ENCODE measurements at places on chromosomes 12 and 14. TPM values are rescaled to one million over a fixed set of nuclear protein-coding genes. Genes with fewer than 3 reads are reported as not detected.

GRCh38 chr12:90936230-90937005, 18.6 kb downstream of the CCER1 start:
- DNase-seq: no peak

DNA sequence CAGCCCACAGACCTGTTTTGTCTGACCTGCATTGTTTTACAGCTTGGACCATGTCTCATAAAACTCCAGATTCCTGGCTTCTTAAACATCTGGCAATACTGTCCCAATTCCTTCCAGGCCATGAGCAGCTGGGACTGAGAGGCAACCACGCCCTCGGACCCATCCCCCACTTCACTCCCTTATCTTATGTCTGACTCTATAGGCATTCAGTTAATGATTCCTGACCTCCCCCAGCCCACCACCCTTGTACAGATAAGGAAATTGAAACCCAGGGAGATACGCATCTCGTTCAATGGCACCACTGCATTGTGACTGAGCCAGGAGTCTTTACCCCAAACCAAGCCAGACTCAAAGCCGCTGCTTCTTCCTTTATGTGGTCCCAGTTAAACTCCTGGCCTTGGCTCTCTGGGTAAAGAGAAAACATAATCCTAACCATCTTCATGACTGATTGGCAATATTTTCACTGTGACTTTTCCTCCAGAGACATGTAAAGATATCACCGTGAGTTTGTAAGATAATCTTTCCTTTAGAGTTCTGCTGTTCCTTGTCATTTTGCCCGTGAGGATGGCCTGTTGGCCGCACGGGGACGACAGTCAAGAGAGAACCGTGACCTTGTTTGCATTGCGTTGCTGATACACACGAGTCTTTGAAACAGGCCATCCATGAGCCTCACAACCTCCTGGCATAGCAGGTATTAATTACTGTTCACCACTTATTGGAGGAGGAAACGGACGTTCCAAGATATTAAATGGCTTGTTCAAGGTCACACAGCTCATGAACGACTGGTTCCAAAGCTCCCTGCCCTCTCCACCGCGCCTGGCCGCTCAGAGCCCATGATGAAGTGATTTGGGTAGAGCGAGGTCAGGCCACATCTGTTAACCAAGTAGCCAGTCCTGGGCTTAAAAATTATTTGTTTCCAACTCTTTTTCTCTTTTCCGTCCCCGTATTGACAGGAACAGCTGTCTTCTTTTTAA, 39.4 kb downstream of the MAP1LC3B2 start:
- peak; percentile 51 for DNase-seq

GRCh38 chr12:8081251-8081920, 688 bp upstream of the NECAP1 start:
- DNase-seq: no peak

DNA sequence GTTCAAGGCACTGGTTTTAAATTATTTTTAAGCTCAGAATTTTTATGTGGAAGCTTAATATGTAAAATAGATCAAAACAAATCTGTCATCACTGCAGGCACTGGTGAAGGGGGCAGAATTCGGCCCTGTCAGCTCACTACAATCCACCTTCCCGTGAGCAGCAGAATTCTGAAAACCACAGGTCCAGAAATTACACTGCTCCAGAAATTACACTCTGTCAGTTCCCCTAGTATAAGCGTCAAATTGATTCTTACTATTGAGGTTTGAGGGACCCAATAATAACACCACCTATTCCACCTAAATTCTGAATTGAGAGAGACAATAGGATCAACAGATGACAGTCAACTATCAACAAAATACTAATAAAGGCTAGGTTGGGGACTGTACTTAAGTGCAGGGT, 245.5 kb downstream of the PHLDA1 start:
- DNase-seq: no peak

- no peak for DNase-seq
These were observed 194.9 kb upstream of the OR4E1 start for GRCh38 chr14:21868442-21869046.

GRCh38 chr14:35298351-35298750, 6.2 kb downstream of the PSMA6 start:
- DNase-seq: no peak

The ACTR10 gene
- total RNA-seq: 80.2 TPM

The TBK1 gene
- total RNA-seq: 16.7 TPM

The SPIC gene
- not detected for total RNA-seq

Measured in uterus (tissue), 4 donors.